AG20443 (cell line): ENCODE measurements at places on chromosomes 2 and 18.

- DNase-seq: no peak
These were observed 65.4 kb upstream of the TMEM182 start for GRCh38 chr2:102696463-102696862.

DNA sequence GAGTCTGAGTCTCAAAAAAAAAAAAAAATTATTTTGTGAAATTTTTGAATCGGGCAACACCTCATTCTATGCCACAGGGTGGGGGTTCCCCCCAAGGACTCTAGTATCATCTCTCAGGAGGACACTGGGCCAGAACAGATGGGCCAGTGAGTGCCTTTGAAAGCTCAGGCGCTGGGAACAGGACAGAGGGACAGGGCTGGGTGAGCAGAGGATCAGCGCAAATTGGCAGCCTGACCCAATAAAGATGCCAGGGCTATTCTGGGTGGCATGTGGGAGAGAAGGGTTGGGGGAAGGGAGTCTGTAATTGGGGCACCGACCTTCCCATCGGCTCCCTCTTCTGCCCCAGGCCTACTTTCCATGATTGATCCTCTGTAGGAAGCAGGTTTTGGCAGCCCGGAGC, 44.0 kb downstream of the KIF3C start:
- no peak for DNase-seq

DNA sequence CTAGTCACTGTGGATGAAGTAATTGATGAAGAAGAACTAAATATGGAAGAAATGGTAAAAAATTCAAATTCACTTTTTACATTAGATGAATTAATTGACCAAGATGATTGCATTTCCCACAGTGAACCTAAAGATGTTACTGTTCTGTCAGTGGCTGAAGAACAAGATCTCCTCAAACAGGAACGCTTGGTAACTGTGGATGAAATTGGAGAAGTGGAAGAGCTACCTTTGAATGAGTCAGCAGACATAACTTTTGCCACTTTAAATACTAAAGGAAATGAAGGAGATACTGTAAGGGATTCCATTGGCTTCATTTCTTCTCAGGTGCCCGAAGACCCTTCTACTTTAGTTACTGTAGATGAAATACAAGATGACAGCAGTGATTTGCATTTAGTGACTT, 26.6 kb upstream of the DYSF start:
- no peak for DNase-seq

DNA sequence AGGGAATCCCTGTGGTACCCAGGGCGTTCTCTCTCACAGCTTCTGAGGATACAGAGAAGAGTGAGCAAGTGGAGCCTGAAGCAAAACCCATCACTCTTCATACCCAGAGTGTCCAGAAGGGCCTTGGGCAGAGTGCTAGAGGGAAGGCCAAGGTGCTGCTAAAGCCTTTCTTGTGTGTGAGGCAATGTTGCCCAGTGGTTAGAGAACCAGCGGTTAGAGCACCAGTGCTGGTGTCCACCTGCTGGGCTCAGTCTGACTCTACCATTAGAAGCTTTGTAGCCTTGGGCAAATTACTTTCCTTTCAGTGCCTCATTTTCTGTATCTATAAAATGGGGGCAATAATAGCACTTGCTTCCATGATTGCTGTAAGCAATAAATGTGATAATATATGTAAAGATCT, 210.5 kb upstream of the SKOR2 start:
- no peak for DNase-seq

- DNase-seq: no peak
These were observed 1081.8 kb upstream of the TMEFF2 start for GRCh38 chr2:193276560-193276959.

DNA sequence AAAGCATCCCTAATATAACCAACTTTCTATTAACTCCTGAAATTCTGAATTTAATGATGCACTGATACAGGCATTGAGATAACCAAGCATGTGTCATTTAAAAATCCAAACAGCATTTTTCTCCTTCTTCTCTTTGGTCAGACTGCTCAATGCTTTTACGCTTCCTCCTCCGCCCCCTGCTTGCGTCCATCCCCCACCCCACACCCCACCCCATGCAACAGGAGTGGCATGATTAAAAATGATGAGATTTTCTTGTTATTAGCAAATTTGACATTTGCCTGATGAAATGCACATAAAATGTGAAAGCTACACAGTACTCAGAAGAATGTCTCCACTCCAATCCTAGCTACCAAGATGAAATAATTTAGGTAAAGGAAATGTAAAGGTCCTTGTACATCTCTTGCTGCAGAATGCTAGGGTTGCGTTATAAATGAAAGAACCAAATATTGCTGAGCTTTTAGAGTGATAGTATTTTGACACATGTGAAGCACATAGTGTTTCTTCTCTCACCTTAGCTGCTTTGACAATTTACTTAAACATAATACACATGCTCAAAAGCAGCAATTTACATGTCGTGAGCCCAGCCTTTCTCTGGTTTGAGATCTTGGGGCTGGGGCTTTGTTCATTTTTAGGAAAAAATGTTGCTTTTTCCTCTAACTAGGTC, 263.8 kb downstream of the MEIS1 start:
- DNase-seq: no peak

DNA sequence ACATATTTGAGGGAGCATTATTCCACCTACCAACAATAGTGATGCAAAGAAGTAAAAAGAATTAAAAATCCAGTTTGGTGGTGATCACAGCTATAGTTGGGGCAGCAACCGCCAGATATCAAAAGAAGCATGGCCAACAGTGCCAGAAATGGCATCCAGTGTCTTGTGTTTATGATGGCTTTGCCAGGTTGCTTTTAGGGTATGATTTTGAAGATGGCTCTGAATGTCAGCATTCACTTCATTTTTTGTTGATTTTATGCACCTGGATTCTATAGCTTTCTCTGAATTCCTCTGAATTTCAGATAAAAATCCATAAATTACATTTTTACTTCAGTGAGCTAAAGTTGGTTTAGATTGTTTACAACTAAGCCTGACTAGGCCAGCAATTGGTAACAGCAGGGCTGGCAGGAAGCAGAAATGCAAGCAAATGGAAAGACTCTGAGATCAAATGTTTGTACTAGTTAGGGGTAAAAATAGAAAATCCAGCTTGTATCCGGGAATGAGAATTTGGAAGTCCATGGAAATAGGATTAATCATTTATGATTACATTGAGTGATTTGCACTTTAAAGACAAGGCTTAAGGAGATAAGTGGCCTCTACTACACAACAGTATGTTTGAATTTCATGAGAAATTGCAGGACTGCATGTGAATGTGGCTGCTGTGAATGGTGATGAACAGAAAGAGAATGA, 40.4 kb downstream of the COL3A1 start:
- no peak for DNase-seq

GRCh38 chr18:7856733-7857132, 289.6 kb downstream of the PTPRM start:
- DNase-seq: no peak

- peak; percentile 40 for DNase-seq
These were observed 11.6 kb upstream of the OLA1 start for GRCh38 chr2:174259981-174260380.

DNA sequence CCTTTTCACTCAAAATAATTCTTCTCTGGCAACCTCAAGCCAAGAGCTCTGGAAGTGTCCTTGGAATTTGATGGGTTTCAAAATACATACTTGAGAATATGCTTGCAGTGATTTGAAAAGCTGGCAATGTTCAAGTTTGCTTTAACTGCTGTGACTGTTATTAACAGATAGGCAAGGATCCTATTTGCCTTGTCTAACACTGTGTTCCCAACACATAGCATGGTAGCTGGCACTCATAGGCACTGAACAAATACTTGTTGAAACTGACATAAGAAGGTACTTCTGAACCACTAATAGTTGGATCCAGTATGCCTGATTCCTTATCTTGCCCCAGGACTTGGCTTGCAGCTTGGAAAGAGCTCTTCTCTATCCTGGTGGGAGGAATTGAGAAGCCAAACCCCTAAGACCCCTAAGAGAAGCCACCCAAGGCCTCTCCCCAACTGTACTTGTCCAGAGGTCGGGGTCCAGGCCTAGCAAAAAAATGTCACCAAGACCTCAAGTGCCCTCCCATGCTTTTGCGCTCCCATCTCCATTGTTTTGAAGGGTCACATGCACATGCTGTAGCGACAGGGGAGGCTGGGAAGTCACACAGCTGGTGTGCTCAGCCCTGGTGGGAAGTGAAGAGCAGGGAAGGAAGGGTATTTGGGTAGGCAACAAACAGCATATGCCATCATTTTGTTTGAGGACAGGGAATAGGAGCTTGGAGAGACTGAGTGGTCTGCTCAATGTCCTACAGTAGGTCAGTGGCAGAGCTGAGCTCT, 118.4 kb upstream of the HAAO start:
- DNase-seq: no peak
